ENCODE measurements at places on chromosomes 3 and 15.
A peak's percentile ranks its signal among the peaks of the same experiment; 100 is the strongest.

- peak; percentile 52 for DNase-seq
Measured at GRCh38 chr3:57130571-57131209, 34.5 kb downstream of the IL17RD start.

DNA sequence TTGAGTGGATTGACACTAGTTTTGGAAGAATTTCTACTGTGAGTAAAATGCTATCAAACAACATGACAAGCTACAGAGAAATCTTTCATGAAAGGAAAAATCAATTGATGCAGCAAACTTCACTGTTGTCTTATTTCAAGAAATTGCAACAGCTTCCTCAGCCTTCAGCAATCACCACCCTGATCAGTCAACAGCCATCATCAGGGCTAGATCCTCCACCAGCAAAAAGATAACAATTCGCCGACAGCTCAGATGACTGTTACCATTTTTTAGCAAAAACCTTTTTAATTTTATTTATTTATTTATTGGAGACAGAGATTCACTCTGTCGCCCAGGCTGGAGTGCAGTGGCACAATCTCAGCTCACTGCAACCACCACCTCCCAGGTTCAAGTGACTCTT is 44.0 kb downstream of the MLH1 start:
- DNase-seq: no peak

DNA sequence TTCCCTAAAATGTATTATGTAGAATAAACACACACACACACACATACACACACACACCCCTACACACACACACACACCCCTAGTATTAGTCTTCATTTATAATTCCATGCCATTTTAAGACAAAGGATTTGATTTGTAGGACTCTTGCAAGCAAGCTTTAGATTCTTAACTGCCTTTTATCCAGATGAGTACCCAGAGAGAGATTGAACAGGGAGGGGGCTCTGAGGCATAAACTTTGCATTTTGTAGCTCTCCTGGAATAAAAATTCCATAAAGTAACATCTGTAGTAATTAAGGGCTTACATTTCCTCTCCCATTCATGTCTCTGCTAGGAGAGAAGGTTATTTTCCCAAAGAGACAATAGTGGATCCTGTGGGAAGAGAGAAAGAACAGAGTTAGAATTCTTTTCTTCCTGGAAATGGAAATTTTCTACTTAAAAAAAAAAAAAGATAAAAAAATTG is 479.4 kb downstream of the RBMS3 start:
- DNase-seq: no peak

DNA sequence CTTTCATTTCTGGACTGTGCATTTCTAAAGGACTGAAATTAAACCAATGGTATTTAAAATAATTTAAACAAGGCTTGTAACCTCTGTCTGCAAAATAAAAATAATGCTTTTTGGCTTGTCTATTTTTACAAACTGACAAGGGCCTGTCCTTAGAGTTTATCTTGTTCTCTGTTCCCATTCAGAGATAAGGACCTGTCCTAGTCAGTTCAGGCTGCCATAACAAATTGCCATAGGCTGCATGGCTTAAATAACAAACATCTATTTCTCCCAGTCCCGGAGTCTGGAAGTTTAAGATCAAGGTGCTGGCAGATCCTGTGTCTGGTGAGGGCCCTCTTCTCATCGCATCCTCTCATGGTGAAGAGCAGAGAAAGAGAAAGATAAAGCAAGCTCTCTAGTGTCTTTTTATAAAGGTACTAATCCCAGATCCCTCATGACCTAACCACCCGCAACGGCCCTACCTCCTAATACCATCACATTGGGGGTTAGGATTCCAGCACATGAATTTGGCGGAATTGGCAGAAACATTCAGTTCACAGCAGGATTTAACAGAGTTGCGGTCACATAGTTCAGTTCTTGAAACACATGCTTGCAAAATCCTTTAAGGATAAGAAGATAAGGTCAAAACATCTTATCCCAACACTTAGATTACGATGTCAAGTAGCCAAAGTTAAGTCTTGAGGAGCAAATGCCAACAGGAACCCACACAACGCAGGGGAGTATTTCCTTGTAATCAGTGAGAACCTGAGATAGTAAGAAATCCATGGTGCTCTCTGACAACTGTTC is 17.8 kb downstream of the KBTBD8 start:
- no peak for DNase-seq

DNA sequence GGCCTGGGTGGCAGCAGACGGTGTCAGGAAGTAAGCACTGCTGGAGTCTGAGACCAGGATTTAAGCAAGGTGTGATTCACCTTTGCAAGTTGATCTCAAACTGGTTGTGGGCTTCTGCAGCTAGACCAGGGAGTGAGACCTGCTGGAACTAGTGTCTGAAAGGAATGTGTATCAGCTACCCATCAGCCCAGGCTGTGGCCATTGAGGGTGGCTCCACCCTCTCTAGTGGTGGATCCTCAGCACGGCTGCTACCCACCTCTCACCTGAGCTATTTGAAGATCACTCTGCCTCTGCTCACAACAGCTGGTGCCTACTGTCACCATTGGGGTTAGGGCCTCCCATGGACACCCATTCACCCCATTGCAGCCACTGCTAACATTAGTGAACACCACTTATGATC is 140.3 kb upstream of the DCBLD2 start:
- DNase-seq: no peak

DNA sequence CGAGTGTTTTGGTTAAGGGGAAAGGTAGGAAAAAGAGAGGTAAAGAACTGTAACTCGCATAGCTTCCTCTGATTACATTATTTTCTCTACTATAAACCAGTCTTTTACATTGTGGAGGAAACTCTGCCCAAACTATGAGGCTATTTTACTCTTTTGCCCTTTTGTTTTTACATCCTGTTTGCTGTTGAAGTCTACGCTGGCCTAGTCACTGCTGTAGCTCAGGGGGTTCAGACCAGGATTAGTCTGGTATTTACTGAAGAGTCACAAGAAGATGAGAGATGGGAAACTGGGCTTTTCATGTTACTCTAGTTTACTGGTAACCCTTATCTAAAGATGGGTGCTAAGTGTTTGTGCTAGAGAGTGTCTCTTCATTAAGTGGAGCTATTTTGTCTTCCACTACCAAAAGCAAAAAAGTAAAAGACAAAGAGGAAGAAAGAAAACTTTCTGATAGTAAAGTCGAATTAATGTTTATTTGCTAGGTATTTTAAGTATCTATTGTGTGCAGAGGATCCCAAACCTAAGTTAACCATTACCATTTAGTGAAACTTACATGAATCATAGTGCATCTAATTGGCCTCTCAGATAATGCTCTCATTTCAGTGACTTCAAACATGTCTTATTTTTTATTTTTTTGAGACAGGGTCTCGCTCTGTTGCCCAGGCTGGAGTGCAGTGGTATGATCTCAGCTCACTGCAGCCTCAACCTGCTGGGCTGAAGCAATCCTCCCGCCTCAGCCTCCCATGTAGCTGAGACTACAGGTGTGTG is 10.9 kb downstream of the RARB start:
- no peak for DNase-seq

DNA sequence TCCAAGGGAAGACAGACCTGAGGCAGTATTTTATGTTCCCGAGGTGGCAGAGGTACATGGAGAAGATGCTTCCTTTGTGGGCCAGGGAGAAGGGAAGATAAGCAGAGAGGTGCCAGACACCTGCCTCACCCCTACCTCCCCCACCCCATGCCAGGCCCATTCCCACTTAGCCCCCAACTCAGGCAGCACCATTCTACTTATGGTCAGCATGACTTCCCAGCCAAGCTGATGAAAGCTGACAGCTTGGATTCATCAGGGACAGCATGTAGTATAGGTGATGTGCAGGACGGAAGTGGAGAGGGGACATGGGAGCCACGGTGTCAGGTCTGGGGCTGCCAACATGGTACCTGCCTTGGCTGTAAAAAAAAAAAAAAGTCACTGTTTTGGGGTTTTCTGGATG is 57.5 kb upstream of the CSPG4 start:
- DNase-seq: no peak

GRCh38 chr3:156181509-156181908 is 61.1 kb downstream of the KCNAB1 start:
- no peak for DNase-seq

DNA sequence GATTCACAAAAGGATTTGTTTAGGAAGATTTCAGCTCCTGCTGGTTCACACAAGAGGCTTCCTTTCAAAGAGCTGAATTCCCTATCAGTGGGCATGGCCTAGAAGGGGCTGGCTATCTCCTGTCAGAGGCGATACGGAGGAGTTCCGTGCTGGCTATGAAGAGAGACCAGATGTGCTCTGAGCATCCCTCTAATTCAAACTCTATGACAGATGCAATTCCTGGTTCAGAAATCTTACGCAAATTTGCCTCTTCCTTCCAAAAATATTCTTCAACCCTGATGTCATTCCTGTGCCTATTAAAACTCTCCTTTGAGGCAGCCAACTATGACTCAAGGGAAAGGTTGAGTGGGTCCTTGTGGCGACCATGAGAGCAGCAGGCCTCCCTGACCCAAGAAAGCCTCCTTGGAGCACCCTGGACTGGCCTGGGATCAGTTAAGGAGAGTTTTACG is 139.3 kb upstream of the HES1 start:
- DNase-seq: no peak

- no peak for DNase-seq
Measured at GRCh38 chr15:32659340-32660155, 18.0 kb downstream of the SCG5 start.

GRCh38 chr15:95825671-95826411 is 504.7 kb upstream of the NR2F2 start:
- no peak for DNase-seq

GRCh38 chr15:95365511-95366107 is 964.9 kb upstream of the NR2F2 start:
- DNase-seq: no peak

- no peak for DNase-seq
Measured at GRCh38 chr3:166453478-166453877, 616.3 kb upstream of the BCHE start.

DNA sequence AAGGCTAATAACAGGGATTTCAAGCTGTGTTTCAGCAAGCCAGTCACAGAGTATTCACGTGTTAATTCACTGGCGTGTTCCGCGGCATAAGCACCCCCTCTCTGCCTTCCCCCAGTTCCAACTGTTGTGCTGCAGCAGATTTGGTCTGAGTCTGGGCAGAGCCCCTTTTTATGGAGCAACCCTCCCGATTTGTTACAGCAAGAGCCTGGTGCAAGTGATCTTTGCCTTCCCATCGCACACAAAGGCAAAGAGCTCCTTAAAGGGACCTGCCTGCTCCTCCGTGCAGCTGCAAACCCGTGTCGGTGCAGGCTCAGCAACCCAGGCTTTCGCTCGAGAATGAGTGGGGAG is 170.5 kb downstream of the KCNAB1 start:
- no peak for DNase-seq

DNA sequence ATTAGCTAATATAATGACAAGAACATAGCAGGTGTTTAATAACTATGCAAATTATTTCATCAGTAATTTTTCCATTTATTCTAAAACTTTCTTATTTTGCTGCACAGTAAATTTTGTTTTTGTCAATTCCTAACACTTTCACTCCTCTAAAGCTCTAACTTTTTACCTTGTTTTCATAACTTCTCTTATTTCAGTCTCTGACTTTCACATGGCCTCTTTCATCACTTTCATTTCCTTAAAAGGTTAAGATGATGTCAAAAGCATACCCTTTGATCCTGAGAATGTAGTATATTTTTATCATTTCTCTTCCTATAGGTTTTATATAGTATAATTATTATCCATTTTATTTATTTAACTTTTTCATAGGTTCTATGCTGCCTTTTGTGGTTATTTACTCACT is 1325.8 kb upstream of the ALCAM start:
- DNase-seq: no peak

DNA sequence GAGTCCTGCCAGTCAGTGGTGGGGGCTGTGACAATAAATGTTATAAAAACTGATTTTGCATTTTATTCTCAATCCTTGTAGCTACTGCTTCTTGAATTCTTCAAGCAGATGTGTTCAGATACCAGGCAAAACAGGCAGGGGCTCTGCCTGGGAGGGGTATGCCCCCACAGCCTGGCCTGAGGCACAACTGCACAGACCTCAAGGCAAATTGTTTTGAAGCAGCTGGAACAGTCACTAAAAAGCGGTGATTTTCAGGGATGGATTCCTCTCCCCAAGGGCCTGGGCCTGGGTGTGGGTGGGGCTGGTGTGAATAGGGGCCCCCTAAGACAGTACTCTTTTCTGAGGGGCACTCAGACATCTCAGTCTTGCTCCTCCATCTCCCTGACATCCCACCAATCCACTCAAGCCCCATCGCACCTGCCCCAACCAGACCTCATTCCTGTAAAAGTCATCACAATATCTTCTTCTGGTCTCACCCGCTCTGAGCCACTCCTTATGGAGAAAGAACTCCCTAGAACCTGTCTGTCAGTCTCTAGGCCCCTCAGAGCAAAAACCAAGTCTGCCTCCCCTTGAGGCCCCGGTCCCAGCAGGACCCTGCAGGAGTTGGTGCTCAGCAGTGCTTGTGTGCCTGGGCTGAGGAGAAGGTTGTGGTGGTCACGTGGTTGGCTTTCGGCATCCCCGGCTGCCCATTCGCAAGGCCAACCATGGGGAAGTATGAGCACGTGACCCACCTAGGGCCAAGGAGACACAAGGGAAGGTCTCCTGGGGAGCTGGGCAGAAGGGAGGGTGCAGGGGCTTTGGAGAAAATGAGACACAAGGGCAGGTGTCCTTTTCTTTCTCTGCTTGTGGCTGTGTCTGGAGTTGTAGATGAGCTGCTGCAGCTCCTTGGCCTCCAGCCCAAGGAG is 2.9 kb upstream of the PSTPIP1 start:
- no peak for DNase-seq

DNA sequence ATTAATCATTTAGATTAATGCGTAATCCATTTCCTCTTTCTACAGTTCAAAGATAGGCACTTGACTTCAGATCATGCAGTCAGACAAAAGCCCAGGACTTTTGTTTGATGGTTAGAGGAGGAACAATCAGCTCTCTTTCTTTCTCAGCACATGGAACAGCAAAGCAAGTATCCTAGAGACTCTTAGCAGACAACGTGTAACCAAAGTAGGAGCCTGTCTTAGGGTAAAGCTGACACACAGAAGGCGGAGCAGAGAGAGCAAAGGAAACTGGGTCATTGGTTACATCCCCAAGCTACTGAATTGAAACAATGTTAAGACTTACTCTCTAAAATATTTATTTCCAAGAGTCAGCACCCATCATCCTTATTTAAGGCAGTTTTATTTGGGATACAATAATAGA is 110.0 kb upstream of the HES1 start:
- DNase-seq: no peak

DNA sequence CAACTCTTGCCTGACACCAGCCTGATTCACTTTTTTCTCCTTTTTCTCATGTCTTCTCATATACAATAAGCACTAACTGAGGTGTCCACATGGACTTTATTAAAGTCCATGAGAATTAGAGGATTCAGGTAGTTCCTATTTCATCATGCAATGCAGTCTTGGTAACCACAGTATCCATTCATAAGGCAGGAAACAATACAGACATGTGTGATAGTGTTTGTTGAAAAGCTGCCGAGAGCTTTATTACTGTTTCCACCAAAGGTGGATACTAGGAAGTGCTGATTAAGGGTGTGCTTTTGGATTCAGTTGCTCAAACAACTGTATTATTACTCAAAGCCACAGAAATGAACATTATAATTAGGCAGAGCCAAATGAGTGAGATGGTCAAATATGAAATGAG is 5.3 kb downstream of the CASR start:
- no peak for DNase-seq
